ENCODE measurements at places on chromosomes 3 and 15.
A peak's percentile ranks its signal among the peaks of the same experiment; 100 is the strongest.

- no peak for DNase-seq
Observed at GRCh38 chr15:56582785-56583184, 117.8 kb upstream of the MNS1 start.

- DNase-seq: no peak
Observed at GRCh38 chr15:34993412-34993811, 5.3 kb upstream of the ZNF770 start.

DNA sequence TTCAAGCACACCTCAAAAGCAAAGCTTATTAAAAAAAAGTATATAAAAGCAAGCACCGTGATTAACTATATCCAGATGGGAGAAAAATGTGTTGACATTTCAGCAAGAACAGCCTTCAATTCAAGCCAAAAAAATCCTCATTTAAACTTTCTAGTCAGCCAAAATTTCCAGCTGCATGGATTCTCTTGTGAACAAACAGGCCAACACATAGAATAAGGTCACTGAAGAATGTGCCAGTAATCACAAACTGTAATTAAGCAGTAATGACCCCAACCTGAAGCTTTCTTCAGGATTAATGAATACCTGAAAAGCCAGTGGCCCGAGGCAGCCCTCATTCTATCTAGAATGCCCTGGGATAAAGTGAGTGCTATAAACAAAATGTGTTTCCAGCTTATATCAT lies 130.7 kb upstream of the KCNMB2 start:
- no peak for DNase-seq

DNA sequence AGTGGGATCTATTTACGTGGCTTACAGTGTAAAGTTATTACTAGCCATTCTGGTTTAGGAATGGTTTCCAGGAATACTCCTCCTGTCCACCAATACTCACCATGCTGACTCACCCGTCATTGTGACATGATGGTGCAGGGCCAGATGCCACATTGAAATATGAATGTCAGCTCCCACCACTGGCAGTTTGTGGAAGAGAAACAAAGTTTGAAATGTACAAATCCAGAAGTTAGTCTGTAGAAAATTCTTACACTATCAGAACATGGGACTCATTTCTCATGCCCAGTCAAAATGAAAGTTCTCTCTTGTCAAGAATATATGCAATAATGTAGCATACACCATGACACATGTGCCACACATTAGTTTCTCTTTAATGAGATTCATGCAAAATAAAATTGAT lies 14.4 kb upstream of the TSPAN3 start:
- no peak for DNase-seq

DNA sequence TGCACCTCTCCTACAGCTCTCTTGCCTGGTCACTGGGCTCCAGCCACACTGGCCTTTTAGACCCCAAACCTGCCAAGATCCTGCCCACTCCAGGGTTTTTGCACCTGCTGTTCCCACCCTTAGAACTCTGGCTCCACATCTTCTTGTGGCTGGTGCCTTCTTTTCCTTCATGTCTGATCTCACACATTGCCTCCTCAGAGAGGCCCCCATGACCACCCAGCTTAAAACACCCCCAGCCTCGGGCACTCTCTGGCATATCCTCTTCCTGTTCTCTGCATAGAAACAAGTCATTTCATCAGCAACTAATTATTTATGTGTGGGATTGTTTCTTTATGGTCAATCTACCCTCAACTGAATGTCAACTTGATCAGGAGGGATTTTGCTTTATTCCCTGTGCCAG lies 14.0 kb upstream of the AMOTL2 start:
- DNase-seq: no peak

DNA sequence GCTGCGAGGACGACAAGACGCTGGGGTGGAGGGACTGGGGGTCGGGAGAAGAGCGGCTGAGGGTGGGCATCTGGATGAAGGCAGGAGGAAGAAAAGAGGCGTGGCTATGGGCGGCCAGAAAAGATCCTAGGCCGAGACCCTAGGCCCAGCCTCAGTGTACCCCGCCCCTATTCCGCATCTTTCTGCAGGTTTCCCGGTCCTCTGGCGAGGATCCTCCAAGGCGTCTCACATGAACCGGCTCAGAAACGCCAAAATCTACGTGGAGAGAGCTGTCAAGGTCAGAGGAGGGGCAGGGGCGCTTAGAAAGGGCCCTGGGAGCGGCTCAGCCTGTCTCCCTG lies 340 bp downstream of the TTLL3 start:
- no peak for DNase-seq

GRCh38 chr15:53312707-53313106 lies 446.8 kb downstream of the WDR72 start:
- DNase-seq: no peak

DNA sequence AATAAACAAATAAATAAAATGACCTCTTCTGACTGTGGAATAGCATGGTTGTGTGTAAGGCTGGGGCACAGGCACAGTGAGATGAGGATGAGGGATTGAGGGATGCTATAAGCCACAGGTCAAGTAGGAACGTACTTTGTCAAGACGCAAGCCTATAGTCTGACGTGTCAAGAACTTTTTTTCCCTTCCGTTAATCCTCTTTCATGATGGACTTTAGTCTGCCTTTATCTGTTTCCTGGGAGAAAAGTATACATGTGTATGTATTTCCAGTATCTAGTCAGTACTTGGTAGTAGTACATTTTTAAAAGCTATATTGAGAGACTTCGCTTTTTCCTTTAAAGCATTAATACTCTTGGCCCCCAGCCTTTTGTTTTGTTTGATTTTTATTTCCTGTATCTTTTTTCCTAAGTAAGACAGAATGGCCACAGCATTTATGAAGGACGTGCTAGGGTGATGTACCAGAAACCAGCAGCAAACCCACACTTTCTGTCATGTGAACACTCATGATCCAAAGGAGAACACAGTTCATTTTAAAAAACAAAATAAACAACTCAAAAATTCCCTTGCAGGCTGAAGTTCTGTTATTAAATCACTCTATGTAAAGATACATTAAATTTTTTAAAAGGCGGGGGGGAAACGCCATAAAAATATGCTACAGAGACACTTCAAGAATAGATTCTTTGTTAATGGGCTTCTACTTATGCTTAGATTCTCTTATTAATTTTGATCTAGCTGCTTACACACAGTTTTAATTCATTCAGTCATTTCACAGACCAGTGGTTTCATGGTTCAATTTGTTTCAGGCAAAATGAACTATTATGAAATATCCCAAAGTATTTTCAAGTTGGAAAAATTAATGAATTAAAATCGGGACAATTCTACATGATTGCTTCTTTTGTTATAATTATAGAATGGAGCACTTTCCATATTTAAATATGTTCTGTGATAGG lies 114.7 kb downstream of the SNRK start:
- DNase-seq: no peak

GRCh38 chr3:124381575-124382333 lies 348.5 kb upstream of the UMPS start:
- DNase-seq: no peak

DNA sequence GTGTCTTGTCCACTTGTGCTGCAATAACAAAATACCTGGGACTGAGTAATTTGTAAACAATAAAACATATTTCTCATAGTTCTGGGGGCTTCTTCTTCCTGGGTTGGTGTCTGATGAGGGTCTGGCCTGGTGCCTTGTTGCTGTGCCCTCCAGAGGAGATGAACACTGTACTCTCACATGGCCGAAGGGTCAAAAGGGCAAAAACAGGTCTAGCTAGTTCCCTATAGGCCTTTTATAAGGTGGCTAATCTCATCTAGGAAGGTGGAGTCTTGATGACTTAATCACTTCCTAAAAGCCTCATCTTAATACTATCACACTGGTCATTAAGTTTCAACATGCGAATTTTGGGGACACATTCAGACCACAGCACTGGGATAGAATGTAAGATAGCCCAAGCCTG lies 228.4 kb downstream of the TLE3 start:
- no peak for DNase-seq

DNA sequence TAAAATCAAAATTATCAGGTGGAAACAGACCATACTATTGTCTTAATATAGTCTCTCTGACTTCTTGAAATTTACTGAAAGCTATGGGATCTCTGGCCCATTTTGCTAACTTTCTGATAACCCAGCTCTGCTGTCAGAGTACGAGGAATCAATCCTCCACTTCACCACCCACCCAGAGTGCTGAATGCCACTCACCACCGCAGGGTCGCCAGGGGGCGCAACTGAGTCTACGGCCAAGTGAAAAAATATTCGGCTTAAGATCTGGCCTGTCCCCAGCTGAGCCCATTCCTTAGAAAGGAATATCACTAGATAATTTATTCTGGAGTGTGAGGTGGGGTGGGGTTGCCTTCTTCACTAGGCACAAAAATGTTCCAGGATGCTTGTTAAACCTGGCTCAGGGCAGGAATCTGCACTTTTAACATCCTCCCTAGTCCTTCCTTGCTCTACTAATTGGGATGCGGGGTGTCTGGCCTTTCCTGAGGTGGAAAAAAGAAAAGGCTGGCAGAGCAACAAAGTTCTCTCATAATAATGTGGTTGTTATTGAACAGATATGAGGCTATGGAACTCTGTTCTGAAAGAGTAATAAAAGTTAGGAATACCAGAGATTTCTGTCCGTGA lies 520.6 kb downstream of the MFSD1 start:
- no peak for DNase-seq

DNA sequence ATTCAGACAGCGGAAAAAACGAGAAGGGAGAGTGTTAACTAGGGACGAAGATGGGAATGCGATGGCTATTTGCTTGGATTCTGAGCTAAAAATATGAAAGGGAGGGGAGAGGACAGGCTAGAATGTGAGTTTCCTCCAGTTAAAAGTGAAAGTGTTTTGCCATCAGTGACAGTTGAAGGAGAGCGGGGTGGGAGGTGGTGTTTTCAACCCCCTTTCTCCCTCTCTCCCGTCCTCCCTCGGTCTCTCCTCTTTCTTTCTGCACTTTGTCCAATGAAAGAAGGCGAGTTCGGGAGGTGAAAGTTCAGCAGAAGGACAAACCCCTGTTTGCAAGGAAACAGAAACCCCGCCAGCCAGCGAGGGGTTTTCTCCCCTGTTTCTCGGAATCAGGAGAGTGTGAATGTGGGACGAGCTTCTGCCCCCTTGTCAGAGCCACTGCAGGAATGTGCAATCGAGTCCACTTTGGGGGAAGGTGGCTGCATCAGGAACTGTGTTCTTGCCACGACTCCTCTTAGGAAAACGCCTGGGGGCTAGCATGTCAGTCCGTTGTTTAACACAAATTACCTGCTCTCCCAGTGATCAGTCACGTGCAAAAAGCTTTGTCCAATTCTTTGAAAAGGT lies 975 bp upstream of the FOXP1 start:
- peak; percentile 45 for DNase-seq

GRCh38 chr3:27625864-27626263 lies 96.3 kb downstream of the EOMES start:
- DNase-seq: no peak

DNA sequence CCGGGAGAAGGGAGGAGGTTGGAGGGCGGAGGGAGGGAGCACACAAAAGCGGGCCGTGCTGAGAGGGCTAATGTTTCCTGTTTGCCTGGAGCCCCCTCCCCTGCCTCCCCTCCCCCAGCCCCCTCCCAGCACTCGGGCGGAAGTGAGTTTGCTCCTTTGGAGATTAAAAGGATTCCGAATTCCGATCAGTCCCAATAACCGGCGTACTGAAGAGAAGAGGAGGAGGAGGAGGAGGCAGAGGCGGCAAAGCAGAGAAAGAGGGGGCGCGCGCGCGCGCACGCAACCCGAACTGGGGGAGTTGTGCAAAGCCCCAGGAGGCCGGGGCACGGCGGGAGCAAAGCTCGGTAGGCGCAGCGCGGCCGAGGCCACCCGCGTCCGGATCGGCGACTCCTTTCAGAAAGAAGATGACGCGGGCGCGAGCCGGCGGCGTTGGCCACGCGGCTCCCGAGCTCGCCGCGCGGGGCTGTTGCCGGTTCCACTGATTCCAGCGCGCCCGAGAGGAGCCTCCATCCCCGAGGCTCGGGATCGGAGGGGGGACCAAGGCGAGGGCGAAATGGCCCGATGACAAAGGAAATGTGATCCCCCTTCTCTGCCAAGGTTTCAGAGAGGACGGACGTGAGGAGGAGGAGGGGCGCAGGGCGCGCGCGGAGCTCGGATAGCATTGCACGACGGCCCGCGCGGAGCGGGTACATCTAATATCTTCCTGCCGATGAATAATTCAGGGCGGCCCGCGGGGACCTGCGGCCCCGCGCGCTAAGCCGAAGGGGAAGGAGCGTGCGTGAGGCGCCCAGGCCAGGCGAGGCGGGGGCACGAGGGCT lies 1.1 kb upstream of the TRIM71 start:
- no peak for DNase-seq

GRCh38 chr3:142509079-142509478 lies 61.2 kb upstream of the XRN1 start:
- no peak for DNase-seq

- no peak for DNase-seq
Observed at GRCh38 chr3:106347350-106347749, 478.5 kb upstream of the CBLB start.

Measured in activated T-helper 9 cell treated with anti-CD3 and anti-CD28 coated beads, Interleukin-2, amount 50 U/mL, for 16 hours (primary cell).